ENCODE measurements at places on chromosomes 1 and 21. TPM values are rescaled to one million over a fixed set of nuclear protein-coding genes. Genes with fewer than 3 reads are reported as not detected.

The CBR3 gene
- 0.70 TPM for polyA plus RNA-seq

The TSPEAR gene
- polyA plus RNA-seq: not detected

The OR2T33 gene
- polyA plus RNA-seq: not detected

The IGSF9 gene
- 5.8 TPM for polyA plus RNA-seq

The WNT2B gene
- polyA plus RNA-seq: 0.51 TPM

The NBPF11 gene
- polyA plus RNA-seq: 4.4 TPM

GRCh38 chr21:38556390-38556789, 58.1 kb upstream of the ERG start:
- H3K27ac ChIP-seq: no peak overlapping the region
- no peak for DNase-seq
- no peaks in the 10 kb centered on the region for H3K36me3 ChIP-seq
- no peak overlapping the region for H3K4me3 ChIP-seq
- H3K4me1 ChIP-seq: no peaks in the 10 kb centered on the region

GRCh38 chr1:101108111-101108500, 82.5 kb upstream of the DPH5 start:
- H3K27ac ChIP-seq: no peak overlapping the region
- peak; percentile 9 for DNase-seq

- peaks cover 20% of the 10 kb centered on the region for H3K4me1 ChIP-seq
- no peaks in the 10 kb centered on the region for H3K27me3 ChIP-seq
- H3K36me3 ChIP-seq: no peaks in the 10 kb centered on the region
- peak; percentile 13 for DNase-seq
- H3K27ac ChIP-seq: peak overlapping the region; percentile 21
These were observed 23.1 kb upstream of the DYNLT5 start for GRCh38 chr1:66729119-66729518.

DNA sequence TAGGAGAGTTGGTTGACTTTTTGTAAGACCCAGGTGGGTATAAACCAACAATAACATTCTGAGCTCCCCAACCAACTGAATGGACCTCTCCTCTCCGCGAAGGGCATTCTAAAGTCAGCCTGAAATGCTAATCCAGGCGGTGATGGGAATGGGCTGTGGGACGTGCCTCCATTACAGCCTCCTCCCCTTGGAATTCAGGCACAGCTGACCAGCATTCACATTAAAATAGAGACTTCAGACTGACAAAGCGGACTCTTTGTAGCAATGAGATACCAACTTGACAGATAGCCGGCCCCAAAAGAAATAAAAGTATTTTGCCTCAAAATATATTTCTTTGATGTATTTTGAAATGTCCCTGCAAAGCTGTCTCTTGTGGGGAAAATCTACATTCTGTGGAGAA, 101.7 kb downstream of the KIF26B start:
- H3K36me3 ChIP-seq: no peaks in the 10 kb centered on the region
- H3K4me1 ChIP-seq: no peaks in the 10 kb centered on the region
- no peaks in the 10 kb centered on the region for H3K27me3 ChIP-seq
- no peak for DNase-seq
- H3K27ac ChIP-seq: no peak overlapping the region
- H3K4me3 ChIP-seq: no peak overlapping the region

DNA sequence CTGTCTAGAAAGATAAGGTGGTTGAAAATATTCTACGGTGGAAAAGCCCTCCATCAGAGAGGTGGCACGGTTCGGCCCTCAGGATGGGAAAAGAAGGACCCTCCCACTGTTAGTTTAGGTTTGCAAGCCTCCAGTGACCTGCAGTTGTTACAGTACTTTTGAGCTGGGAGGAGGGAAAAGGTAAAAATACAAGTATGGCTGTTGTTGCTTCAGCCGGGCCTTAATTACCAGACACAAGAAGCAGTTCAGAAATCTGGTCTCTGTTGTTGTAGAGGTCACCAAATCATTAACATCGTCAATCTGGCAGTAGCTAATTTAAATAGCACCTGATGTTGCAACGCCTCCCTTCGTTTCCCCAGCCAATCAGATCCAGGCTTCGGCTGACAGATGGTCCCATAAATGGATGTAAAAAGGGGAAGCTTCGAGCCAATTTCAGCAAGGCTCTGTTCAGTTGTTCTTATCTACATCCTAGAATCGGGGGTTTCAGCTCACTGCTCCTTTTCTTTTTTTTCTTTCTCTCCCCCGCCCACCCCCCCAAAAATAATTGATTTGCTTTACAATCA, at the start of gene ELAVL4:
Gene ELAVL4, plus strand, starts transcription at position 424 of the 563 bp plus-strand sequence. CDS start 270 bp downstream, outside the sequence.
- H3K27ac ChIP-seq: no peak within 1 kb of the TSS
- H3K4me3 ChIP-seq: no peak within 1 kb of the TSS
- no peaks in the 10 kb centered on the region for H3K36me3 ChIP-seq

DNA sequence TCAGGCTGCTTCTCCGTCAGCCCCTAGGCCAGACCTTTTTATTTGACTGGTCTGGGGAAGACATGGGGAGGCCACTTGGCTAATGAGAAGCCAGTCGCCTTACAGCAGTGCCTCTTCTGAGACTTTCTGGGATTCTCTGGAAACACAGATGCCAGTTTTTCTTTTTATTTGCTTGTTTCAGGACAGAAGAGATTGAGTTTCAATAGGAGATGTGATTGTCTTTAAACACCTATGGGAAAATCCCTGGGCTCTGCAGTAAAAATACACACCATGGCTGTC, 15.4 kb upstream of the BTG2 start:
- H3K4me3 ChIP-seq: no peak overlapping the region
- H3K4me1 ChIP-seq: peaks cover 39% of the 10 kb centered on the region
- H3K27me3 ChIP-seq: no peaks in the 10 kb centered on the region
- DNase-seq: no peak

GRCh38 chr1:161018631-161018930, 2.4 kb downstream of the F11R start:
- H3K36me3 ChIP-seq: peaks cover 5% of the 10 kb centered on the region
- no peak for DNase-seq
- H3K27me3 ChIP-seq: no peaks in the 10 kb centered on the region
- peak overlapping the region; percentile 95 for H3K27ac ChIP-seq
- peak overlapping the region; percentile 98 for H3K4me3 ChIP-seq
- peaks cover 51% of the 10 kb centered on the region for H3K4me1 ChIP-seq

GRCh38 chr1:102970496-102971078, 137.7 kb downstream of the COL11A1 start:
- no peaks in the 10 kb centered on the region for H3K36me3 ChIP-seq
- no peak overlapping the region for H3K27ac ChIP-seq
- DNase-seq: no peak
- no peak overlapping the region for H3K4me3 ChIP-seq
- H3K4me1 ChIP-seq: no peaks in the 10 kb centered on the region

DNA sequence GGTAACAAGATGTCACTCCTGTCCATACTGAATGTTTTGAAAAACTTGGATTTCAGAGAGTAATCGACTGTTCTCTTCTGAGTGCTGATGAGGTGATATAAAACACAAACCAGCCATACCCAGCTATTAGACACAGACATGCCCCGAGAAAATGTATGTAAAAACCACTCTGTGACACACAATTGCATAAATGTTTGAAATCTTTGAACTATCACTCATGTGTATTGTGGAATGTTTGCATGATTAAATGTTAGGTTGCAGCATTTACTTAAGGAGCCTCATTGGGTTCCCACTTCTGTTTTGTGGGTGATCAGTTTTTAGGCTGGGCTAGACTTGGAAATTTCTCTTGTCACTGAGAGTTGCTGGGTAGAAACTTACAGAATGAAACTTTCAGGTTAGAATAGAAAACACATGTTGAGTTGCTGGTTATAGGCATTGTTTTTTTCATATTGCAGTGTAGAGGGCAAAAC, 270.4 kb upstream of the B3GALT2 start:
- DNase-seq: no peak
- no peaks in the 10 kb centered on the region for H3K27me3 ChIP-seq
- no peak overlapping the region for H3K27ac ChIP-seq
- H3K36me3 ChIP-seq: no peaks in the 10 kb centered on the region

DNA sequence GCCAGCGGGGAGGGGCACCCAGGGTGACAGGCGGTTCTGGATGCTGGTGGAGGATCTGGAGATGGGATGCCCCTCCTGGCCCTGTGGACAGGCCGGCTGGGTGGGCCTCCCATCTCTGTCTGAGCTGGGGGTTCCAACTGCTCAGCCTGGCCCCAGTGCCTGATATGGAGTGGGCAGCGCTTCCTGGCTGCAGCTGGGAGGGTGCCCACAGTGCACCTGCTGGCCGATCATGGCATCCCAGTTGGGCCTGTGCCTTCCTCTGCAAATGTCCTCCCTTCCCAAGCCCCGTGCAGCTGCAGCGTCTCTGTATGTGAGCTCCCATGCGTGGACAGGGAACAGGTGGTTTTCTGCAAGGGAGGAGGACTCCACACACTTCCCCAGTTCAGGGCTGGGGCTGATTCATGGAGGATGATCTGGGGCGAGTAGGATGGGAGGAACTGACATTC, 2.1 kb downstream of the PFKL start:
- H3K27ac ChIP-seq: no peak overlapping the region
- peaks cover 8% of the 10 kb centered on the region for H3K36me3 ChIP-seq
- peaks cover 15% of the 10 kb centered on the region for H3K4me1 ChIP-seq
- no peak for DNase-seq
- H3K27me3 ChIP-seq: no peaks in the 10 kb centered on the region
- no peak overlapping the region for H3K4me3 ChIP-seq

DNA sequence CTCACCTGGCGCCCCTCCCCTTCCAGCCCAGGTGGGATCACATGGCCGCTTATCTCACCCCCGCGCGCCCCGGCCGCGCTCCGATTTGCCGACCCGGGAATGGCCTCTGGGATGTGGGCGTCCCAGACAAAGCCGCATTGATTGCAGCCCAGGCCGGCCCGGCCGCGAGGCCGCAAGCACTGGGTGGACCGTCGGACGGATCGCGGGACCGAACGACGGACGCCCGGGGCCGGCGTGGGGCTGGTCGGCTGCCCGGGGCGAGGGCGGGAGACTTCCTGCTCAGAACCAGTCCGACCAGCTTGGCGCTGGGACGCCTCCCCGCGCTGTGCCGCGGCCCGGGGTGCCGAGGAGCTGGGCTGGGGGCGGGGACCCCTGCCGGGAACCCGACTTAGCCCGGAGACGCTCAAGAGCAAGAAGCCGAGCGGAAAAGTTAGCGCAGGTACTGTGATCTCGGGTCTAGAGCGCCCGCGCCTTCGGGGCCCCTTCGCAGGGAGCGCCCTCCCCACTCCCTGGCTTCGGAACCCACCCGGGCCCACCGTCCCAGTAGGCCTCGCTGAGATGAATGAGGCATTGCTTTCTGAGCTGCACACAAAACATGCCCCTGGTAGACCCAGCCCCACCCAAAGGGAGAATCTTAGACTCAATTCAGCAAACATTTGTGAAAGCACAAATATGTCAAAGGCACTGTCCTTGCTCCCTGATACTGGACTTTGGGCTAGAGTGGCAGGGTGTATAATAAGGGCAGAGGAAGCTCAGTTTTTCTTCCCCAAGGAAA, 415 bp upstream of the LAD1 start:
- peaks cover 11% of the 10 kb centered on the region for H3K36me3 ChIP-seq
- peaks cover 38% of the 10 kb centered on the region for H3K4me1 ChIP-seq
- H3K4me3 ChIP-seq: peak overlapping the region; percentile 97
- H3K27me3 ChIP-seq: no peaks in the 10 kb centered on the region

GRCh38 chr1:15523104-15524020, 653 bp downstream of the CASP9 start:
- no peaks in the 10 kb centered on the region for H3K27me3 ChIP-seq
- H3K27ac ChIP-seq: peak overlapping the region; percentile 22
- no peak for DNase-seq
- peak overlapping the region; percentile 71 for H3K4me3 ChIP-seq

DNA sequence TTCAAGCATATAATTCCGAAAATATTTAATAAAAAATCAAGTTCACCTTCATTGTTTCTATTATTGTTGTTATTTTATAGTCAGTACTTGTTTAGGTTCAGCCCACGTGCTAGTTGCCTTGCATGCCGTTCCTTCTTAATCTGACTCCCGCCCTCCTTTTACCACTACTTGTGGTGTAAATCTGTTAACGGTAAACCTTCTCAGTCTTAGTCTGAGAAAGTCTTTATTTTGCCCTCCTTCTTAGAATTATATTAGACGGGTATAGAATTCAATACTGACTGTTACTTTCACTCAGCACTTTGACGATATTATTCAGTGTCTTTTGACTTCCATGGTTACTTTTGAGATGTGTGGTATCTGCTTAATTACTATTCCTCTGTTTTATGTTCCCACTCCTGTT, 104.8 kb downstream of the RGL1 start:
- no peaks in the 10 kb centered on the region for H3K36me3 ChIP-seq
- H3K27ac ChIP-seq: no peak overlapping the region
- no peak for DNase-seq

DNA sequence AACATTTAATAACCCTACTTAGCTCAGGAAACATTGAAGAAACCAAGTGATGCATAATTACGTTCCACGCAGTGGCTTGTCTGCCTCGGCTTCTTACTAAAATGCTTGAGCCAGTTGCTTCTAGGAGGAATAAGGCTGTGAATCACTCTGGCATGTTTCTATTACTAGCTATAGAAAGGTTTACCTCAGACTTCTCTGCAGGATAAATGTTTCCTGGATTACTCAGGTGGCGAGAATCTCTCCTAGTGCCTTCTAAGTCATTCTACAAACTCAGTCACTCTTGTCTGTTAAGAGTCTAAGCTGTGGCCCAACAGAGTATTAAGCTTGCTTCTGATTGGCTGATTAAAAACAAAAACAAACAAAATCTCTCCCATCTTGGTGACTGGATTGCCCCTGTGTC, 92.0 kb upstream of the RALGPS2 start:
- peaks cover 18% of the 10 kb centered on the region for H3K4me1 ChIP-seq
- no peaks in the 10 kb centered on the region for H3K36me3 ChIP-seq
- H3K27me3 ChIP-seq: no peaks in the 10 kb centered on the region
- H3K27ac ChIP-seq: peak overlapping the region; percentile 87

- no peaks in the 10 kb centered on the region for H3K36me3 ChIP-seq
- no peaks in the 10 kb centered on the region for H3K27me3 ChIP-seq
- H3K27ac ChIP-seq: peak overlapping the region; percentile 75
- H3K4me3 ChIP-seq: no peak overlapping the region
- no peak for DNase-seq
- peaks cover 66% of the 10 kb centered on the region for H3K4me1 ChIP-seq
These were observed 60.7 kb downstream of the HSF2BP start for GRCh38 chr21:43598416-43599120.

DNA sequence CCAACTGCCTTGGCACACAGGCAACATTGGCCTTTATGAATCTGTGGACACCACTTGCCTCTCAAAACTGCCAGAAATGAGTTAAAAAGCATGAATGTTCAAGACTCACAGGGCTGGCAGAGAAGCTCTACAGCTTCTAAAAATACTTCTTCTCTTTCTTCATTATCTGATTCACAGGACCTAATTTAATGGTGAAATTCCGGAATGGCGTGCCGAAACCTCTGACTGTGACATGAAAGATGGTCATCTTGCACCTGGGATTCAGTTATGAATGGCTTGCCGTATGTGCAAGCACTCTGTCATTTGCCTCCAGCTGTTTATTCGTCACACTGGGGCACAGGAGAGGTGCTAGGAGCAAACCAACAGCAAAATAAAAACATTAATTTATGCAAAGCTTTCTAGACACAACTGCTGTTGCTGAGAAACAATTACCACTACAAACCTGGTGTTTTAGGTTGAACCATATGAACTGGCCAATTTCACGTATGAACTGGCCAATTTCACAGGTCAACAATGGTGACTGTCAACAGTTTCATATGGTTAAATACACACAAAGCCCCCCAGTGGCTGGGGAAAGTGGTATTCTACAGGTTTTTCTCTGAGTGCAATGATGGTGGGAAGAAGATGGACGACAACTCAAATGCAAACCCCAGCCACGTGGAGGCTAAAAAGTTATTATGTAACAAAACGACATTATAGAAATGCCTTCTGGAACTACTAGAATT, 648.3 kb downstream of the KIF26B start:
- DNase-seq: no peak
- no peaks in the 10 kb centered on the region for H3K27me3 ChIP-seq
- no peaks in the 10 kb centered on the region for H3K36me3 ChIP-seq
- H3K4me3 ChIP-seq: no peak overlapping the region
- H3K4me1 ChIP-seq: no peaks in the 10 kb centered on the region

All from keratinocyte (primary cell).